ENCODE measurements at places on chromosomes 4 and X.

DNA sequence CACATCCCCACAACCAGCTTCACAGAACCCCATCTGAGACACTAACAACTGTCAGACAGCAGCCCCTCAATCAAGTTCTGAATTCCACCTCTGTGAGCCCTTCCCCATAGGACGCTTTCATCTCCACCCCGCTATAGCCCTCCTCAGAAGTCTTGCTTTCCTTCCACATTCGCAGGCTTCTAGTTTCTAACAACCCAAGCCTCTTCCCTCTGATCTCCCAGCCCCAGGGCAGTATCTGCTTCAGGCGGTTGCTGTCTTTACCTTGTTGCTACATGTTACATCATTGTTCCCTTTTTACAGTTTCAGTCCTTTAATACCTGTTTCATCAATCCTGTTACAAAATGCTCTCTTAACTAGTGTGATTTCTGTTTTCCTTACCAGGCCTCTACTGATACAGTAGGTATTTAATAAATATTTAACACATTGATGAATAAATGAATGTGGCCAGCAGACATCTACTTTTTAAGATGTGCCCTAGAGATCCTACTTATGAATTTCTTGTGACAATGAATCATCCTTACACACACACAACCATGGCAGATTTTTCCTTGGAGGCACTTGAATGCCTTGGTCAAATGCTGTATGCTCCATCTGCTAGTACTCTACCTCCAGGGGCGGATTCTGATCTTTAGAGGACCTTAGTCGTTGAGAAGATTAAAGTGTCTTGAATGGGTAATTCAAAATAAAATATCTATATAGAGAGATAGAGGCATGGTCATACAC lies 164.7 kb upstream of the SLIT2 start:
- DNase-seq, result no peak
- H3K27me3 ChIP-seq, result no peaks in the 10 kb centered on the region
- H3K4me1 ChIP-seq, result no peaks in the 10 kb centered on the region

DNA sequence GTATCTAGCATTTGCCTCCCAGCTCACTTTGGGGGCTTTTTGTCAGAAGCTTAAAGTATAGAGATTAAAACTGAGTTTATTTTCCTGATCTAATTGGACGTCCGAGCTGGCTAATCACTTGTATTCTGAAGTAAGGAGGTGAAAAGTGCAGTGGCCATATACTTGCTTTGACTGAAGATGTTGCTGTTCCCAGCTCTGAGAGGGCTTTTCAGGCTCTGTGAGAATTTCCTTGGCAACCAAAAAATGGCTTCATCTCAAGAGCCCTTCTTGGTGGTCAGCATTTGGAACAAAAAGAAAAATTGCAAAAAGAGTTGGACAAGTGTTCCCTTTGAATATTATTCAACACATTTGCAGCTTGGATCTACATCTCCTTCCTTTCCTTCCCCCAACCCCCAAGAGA lies 67.0 kb downstream of the SLC4A4 start:
- no peak overlapping the region for H3K27ac ChIP-seq
- H3K36me3 ChIP-seq, result no peaks in the 10 kb centered on the region
- H3K4me3 ChIP-seq, result no peak overlapping the region

DNA sequence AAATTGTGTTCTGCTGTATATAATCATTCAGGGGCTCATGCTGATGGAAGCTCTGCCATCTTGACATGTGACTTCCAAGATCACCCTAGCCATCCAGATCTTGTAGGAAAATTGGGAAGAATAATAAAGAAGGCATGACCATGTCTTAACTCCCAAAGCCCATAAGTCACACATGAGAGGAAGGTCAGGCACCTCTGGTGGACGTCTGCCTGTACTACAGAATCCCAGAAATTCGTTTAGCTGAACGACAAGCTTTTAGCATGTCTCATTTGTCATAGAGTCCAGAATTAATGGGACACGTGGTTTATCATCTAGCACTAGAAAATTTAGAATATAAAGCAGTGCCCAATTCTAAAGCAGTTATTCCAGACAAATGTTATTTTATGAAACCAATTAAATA lies 212.7 kb downstream of the CENPC start:
- H3K27ac ChIP-seq, result no peak overlapping the region
- no peak overlapping the region for H3K4me3 ChIP-seq
- H3K36me3 ChIP-seq, result no peaks in the 10 kb centered on the region
- no peaks in the 10 kb centered on the region for H3K4me1 ChIP-seq
- no peaks in the 10 kb centered on the region for H3K27me3 ChIP-seq
- DNase-seq, result no peak

DNA sequence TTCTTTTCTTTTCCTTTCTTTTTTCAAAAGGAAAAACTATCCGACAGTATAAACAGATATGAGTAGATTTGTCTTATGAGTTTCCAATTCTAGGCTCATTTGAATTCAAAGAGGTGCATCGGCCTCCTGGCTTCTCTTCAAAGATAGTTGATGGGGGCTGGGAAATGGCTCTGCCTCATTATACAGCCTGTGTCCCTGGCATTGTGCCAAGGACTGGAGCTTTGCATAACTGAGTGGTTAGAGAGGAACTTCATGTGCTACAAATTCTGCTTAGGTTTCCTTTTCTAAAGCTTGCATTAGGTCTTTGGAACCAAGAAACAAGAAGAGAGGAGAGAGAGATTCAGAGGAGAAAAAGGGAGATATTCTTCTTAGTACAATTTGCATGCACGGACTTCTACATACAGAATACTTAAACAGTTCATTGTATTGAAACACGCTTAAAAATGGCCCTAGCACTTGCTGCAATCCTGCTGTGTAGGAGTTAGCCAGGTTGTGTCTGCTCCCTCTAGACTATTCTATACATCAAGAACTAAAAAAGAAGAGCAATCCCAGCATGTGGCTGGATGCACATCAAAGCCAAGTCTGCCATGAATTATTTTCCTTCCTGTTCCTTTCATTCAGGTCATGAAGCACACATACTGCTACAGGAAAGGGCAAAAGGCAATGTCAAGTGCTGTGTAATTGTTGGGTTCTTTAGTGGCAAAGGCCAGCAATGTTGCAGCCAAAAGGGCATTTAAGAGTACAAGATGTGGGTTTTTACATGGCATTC lies 70.9 kb downstream of the INTS12 start:
- no peaks in the 10 kb centered on the region for H3K27me3 ChIP-seq
- H3K36me3 ChIP-seq, result no peaks in the 10 kb centered on the region
- H3K4me3 ChIP-seq, result no peak overlapping the region
- H3K4me1 ChIP-seq, result no peaks in the 10 kb centered on the region
- peak; percentile 44 for DNase-seq

DNA sequence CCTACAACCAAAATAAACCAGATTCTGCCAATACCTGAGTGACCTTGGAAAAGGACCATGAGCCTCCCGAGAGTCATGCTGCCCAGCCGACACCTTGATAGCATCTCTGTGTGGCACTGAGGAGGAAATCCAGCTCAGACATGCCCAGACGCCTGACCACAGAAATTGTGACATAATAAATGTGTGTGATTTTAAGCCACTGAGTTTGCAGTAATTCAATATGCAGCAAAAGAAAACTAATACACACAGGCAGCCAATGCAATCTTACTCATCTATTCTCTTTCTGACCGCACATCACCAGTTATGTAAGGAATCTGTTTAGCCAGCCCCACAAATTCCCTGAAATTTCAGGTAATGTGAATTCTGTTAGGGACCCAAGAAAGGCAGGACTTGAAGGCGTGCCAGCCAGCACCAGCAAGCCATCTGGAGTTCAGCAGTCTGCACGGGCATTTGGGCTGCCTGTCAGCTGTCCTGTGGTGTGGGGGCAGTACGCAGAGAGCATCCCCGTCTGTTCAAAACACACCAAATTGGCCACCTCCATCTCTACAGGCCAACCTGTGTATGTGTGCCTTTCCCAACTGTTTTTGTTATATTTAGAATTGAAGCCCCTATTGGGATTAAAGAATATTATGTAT lies 176.4 kb downstream of the NLGN4X start:
- no peak for DNase-seq
- H3K36me3 ChIP-seq, result no peaks in the 10 kb centered on the region
- no peaks in the 10 kb centered on the region for H3K27me3 ChIP-seq
- no peak overlapping the region for H3K27ac ChIP-seq

- H3K27me3 ChIP-seq, result no peaks in the 10 kb centered on the region
- no peak overlapping the region for H3K27ac ChIP-seq
- no peak for DNase-seq
- no peak overlapping the region for H3K4me3 ChIP-seq
- no peaks in the 10 kb centered on the region for H3K36me3 ChIP-seq
- no peaks in the 10 kb centered on the region for H3K4me1 ChIP-seq
Measured at GRCh38 chr4:82984459-82984858, 26.2 kb downstream of the LIN54 start.

- DNase-seq, result no peak
- H3K27ac ChIP-seq, result no peak overlapping the region
- H3K27me3 ChIP-seq, result no peaks in the 10 kb centered on the region
- no peaks in the 10 kb centered on the region for H3K4me1 ChIP-seq
- H3K4me3 ChIP-seq, result no peak overlapping the region
- H3K36me3 ChIP-seq, result no peaks in the 10 kb centered on the region
Measured at GRCh38 chr4:141417387-141417786, 196.7 kb downstream of the ZNF330 start.

- no peaks in the 10 kb centered on the region for H3K36me3 ChIP-seq
- H3K27me3 ChIP-seq, result no peaks in the 10 kb centered on the region
- no peaks in the 10 kb centered on the region for H3K4me1 ChIP-seq
- no peak overlapping the region for H3K27ac ChIP-seq
- DNase-seq, result no peak
Measured at GRCh38 chr4:127788517-127788916, 6.4 kb downstream of the HSPA4L start.

DNA sequence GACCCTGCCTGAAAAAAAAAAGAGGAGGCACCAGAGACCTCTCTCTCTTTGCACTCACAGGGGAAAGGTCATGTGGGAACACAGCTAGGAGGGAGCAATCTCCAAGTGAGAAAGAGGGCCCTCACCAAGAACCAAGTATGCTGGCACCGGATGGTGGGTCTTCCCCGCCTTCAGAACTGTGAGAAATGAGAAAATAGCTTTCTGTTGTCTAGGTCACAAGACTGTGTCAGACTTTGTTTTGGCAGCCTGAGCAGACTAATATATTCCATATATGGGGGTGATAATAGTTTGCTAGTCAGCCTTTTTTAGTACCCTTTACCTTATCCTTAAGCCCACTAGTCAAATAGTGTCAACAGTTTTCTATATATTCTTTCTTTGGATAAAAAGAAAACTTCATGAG lies 193.0 kb downstream of the TRIML1 start:
- DNase-seq, result no peak
- H3K36me3 ChIP-seq, result no peaks in the 10 kb centered on the region
- H3K27ac ChIP-seq, result no peak overlapping the region
- H3K27me3 ChIP-seq, result no peaks in the 10 kb centered on the region
- H3K4me1 ChIP-seq, result no peaks in the 10 kb centered on the region
- H3K4me3 ChIP-seq, result no peak overlapping the region

DNA sequence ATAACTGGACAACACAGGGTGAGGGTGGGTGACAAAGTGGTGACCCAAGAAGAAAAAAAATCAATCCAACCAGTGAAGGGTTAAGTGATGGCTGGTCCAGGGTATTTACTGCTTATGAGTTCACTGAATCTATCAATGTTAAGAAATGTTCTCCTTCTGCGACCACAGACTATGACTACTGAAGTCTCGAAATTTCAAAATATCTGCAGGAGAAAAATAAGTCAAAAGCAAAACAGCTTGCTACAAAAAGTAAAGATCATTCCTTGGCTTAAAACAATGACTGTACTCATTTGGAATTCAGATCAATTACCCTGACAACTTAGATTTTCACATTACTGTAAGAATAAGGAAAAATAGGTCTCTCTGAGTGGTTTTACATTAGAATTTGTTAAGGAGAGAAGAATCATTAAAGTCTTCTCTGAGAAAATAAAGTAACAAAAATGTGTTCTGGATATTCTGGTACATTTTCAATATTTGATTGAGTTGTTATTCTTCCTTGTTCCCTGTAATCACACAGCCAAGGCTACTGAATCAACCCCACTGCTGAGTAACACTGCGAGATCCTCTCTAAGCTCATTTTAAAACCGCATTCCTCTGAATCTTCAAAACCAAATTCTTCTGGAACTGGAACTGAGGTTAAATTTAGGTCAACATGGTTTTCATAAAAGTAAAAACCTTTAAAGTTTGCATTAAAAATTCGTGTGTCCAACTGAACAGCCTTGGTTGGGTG lies 22.7 kb downstream of the SMPX start:
- H3K36me3 ChIP-seq, result no peaks in the 10 kb centered on the region
- no peak for DNase-seq
- no peaks in the 10 kb centered on the region for H3K4me1 ChIP-seq
- H3K27ac ChIP-seq, result peak overlapping the region; percentile 38
- no peak overlapping the region for H3K4me3 ChIP-seq

DNA sequence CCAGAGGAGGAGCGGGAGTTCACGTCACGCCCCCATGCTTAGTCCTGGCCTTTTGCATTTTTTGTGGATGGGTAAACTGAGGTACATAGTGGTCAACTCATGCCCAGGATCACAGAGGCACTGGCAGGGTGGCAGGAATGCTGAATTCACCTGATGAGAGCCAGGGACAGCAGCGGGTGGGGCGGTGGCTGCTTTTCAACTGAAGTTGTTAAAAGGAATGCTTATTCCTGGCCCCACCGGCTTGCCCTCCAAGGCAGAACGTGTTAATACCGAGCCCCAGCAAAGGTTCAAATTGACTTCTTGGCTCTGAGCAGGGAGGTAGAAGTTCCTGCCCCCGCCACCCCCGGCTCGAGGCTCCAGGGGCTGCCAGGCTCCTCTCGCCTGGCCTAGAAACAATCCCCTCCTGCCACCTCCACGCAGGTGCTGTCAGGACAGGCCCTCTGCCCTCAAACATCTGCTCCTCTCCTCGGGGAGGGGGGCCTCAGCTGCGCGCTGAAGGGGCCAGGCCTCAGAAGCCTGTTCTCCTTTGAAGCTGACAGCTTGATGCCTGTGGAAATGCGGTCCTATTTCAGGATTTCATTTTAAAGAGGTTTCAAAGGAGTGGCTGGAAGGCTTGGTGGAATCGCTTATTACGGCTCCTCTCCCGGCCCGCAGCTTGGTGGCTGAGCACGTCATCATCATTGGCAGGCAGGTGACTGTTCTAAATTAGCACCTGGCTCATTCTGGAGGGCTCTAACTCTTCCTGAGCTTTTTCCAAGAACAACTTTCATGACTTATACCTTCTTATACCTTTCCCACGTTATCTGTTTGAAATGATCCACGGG lies 93.0 kb downstream of the PHKA2 start:
- H3K27ac ChIP-seq, result no peak overlapping the region
- H3K27me3 ChIP-seq, result peaks cover 37% of the 10 kb centered on the region
- no peaks in the 10 kb centered on the region for H3K36me3 ChIP-seq
- no peak overlapping the region for H3K4me3 ChIP-seq

DNA sequence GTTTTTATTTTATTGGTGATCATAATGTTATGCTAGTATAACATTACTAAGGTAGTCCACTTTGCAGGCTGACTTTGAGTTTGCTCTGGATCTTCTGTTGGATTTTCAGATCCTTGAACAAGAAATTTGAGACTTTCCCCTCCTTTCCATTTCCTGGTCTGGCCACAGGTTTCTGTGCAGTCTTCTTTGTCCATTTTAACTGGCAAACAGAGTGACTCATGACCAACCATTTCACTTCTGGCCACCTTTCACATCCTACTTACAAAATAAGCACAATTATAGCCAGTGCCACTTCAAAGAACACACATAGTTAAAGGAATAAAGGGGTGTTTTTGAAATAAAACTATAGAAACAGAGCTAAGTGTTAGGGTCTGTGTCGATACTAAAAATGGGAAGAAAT lies 8.4 kb downstream of the ANK2 start:
- H3K27me3 ChIP-seq, result no peaks in the 10 kb centered on the region
- H3K4me1 ChIP-seq, result no peaks in the 10 kb centered on the region
- H3K4me3 ChIP-seq, result no peak overlapping the region
- DNase-seq, result no peak
- no peaks in the 10 kb centered on the region for H3K36me3 ChIP-seq
- no peak overlapping the region for H3K27ac ChIP-seq

All from breast epithelium (tissue), 4 donors.